GDM1 (cell line): ENCODE measurements at places on chromosomes 7 and 10.
A peak's percentile ranks its signal among the peaks of the same experiment; 100 is the strongest.

GRCh38 chr7:55250313-55250712 is 114.8 kb upstream of the LANCL2 start:
- DNase-seq: no peak

DNA sequence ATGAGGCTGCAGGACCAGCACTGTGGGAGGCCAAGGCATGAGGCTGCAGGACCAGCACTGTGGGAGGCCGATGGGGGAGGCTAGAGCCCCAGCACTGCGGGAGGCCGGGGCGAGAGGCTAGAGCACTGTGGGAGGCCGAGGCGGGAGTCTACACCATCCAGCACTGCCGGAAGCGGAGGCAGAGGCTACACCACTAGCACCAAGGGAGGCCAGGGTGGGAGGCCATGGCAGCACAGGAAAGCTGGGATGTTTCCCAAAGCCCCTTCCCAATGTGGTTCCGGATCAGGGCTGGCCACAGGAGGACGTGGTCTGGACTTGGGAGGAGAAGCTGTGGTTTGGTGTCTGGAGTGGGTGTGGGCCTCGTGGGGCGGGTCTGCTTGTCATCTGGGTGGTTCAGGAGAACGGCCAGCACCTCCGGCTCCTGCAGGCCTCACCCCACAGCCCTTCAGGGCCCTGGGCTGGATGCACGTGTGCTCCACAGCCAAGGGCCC is 43.6 kb downstream of the PDGFA start:
- DNase-seq: no peak

GRCh38 chr10:43622038-43622437 is 15.8 kb downstream of the ZNF485 start:
- DNase-seq: no peak

- DNase-seq: no peak
Measured at GRCh38 chr7:13894954-13895353, 94.5 kb downstream of the ETV1 start.

DNA sequence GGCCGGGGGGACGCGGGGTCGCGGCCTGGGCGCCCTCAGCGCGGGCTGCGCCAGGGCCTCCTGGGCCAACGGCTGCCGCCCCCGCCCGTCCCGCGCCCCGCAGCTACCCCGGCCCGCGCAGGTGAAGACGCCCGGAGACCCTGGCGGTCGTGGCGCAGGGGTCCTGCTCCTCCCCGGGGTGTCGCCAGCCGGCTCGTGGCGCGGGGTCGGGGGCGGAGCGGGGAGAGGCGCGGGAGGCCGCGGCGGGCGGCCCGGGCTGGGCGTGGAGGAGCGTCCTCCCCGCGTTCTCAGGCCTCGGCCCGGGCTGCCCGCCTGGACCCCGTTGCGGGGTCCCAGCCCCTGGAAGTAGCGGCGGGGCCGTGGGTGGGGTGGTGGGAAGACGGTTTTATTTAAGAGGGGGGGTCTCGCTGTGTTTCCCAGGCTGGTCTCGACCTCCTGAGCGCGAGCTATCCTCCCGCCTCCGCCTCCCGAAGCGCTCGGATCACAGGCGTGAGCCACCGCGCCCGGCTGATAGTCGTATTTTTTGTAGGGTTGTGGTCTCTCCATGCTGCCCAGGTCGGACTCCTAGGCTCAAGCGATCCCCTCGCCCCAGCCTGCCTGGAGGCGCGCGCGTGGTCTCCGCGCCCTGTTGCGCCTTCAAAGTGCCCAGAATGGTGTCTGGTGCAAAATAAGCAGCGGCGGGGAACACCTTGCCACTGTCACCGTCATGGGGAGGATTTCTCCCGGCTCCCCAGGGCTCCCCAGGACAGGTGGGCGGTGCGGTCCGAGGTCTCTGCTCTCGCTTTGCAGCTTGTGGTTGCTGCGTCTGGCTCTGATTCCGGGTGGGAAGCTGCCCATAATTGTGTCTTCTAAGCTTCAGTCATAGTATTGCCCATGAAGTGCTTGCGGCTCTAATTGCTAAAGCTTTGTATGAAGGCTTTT is 15.3 kb upstream of the SUN1 start:
- DNase-seq: no peak

GRCh38 chr7:129635300-129636029 is 23.9 kb downstream of the NRF1 start:
- peak; percentile 63 for DNase-seq

DNA sequence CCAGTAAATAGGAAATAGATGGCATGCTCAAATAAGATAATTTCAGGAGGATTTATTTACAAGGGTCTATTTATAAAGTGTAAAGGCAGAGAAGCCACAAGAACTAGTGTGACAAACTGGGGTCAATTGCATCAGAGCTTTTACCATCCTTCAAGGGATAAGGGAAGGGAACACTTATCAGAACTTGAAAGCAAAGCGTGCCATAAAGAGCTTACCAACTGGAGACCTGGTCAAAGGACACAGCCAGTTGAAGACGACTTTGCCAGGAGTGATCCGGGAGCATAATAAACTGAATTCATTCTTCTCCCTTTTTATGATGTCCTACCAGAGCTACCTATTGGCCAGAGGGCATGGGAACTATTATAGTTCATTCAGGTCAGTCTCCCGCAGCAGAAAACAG is 3.2 kb upstream of the PPP1R3A start:
- no peak for DNase-seq

- DNase-seq: no peak
Measured at GRCh38 chr7:133478591-133479135, 225.8 kb downstream of the EXOC4 start.

- DNase-seq: no peak
Measured at GRCh38 chr7:137879357-137880158, 32.8 kb upstream of the DGKI start.

DNA sequence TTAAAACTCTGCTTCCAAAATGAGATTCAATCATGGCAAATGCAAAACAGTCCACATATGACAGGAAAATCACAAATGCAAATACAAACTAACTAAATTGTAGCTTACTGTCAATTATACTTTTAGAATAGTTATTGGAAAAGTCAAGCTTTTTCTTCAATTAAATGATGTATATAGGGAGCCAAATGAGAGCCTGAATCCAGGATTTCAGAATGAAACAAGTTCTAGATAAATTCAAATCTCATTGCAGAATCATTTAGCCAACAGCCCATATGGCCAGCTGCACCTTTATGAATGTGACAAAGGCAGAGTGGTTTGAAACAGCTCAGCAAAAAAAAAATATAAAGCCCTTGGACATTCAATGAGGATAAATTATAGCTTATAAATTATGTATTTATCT is 82.2 kb upstream of the SCIN start:
- no peak for DNase-seq

DNA sequence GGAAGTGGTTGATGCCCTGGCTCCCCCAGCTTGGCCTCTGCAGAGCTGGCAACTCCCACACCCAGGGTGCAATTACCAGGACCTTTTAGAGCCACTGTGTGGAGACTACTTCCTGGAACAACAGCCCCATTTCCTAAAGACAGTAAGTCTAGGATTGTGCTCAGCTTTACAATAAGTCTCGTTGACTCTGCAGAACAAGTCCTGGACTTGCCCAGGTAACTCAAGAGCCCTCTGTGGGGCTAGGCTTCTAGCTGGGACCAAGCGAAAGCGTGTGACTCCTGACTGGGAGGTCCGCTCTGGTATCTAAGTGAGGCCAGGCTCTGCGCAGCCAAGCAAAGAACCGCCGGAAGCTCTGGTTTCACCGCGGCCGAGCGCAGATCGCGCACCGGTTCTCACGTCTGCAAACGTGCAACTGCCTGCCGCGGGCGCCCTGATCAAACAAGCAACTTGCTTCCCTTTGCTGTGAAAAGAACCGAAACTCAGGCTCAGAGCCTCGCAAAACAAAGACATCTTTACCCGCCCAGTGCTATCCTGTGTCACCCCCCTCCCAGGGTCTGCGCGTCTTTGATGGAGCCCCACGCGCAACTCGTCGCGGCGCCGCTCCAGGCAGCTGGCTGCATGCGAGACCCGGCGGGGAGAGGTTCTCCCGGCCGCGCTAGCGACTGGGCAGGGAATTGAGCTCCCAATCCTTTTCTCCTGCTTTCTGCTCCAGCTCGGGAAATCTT is 4.4 kb upstream of the PDLIM1 start:
- DNase-seq: peak; percentile 59

DNA sequence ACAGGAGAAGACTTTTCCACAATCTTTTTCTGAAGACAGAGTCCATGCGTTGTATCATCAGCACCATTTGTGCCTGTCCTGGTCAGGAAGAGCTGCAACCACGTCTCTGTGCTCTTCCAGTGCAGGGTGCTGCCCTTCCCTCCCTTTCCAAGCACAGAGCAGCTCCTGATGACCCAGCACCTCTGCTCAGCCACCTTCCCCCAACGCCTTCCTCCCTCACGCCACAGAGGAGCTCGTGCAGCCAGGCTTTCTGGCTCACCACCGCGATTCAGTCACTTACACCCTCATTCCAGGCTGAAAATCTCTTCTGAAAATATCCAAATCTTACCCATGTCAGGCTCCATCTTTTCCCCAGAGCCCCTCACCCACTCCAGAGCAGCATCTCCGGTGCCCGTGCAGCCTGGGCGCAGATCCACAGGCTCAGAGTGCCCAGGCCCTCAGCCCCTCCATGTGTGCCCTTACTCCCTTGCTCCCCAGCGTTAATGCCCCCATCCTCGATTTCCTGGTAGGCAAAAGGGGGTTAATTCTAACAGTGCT is 181.5 kb downstream of the DIP2C start:
- no peak for DNase-seq

- DNase-seq: no peak
Measured at GRCh38 chr7:144508702-144509101, 105.2 kb upstream of the NOBOX start.

DNA sequence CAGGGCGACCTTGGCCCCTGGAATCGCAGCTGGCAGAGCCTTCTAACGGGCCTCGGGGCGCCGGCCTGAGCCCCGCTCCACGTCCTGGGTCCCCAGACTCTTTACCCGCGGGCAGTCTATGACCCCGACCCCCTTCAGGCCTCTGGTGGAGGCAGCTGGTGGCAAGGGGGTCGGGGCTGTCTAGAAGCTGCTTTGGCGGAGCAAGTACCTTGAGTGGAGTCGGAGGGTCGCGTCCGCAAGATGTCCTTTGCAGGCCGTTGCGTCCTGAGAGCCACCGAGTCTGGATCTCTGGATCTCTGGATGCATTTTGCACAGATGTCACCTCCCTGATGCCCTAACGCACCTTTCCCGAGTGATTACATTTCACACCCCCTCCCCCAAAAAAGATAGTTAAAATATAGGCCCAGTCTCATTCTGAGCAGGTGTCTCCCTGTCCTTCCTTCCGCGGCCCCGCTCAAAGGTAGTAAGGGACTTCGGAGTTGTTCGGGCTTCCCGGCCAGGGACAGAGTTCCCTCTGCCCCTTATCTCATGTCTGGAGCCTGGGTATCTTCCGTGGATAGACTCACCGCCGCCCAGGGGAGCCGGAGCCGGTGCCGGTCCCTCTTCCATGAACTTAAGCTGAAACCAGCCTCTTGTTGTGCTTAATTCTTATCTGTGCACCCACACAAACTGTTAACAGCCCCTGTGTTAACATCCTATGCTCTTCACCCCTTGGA is 457 bp downstream of the ACADSB start:
- DNase-seq: no peak

- no peak for DNase-seq
Measured at GRCh38 chr7:101666741-101667140, 37.6 kb upstream of the MYL10 start.

DNA sequence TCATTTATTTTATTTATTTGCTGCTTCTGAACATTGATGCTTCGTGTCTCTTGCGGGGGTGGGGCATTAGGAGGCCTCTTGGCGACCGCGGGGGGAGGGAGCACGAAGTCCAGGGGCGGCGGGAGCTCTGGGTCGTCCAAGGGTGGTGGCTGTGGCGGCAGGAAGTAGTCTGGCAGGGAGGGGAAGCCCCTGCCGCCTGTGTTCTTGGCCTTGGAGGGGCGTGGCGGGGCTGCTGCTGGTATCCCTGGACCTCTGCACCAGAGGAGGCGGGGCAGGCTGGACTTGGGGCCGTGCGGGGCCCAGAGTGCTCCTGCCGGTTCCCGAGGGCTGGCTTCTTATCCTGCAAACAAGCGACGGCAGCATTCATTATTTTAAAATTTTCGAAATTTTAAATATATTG is 70.5 kb upstream of the ABI1 start:
- DNase-seq: no peak

GRCh38 chr10:4111643-4112042 is 326.6 kb upstream of the KLF6 start:
- no peak for DNase-seq

DNA sequence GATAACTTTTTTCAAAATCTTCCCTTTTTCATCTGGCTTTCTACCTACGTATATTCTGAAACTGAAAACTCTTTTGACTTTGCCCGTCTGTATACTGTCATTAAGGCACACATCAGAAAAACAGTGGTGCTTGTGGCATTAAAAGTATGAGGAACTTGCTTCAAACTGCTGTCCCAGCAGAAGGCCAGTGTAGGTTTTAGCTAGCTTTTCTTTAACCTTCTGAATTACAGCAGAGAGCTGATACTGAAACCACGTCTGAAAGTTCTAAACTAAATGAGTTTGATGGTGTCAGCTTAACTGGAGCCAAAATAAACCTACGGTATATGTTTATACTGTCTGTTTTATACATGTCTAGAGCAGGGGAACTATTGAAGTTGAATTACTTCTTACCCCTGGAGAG is 283.4 kb downstream of the TFEC start:
- DNase-seq: peak; percentile 21

DNA sequence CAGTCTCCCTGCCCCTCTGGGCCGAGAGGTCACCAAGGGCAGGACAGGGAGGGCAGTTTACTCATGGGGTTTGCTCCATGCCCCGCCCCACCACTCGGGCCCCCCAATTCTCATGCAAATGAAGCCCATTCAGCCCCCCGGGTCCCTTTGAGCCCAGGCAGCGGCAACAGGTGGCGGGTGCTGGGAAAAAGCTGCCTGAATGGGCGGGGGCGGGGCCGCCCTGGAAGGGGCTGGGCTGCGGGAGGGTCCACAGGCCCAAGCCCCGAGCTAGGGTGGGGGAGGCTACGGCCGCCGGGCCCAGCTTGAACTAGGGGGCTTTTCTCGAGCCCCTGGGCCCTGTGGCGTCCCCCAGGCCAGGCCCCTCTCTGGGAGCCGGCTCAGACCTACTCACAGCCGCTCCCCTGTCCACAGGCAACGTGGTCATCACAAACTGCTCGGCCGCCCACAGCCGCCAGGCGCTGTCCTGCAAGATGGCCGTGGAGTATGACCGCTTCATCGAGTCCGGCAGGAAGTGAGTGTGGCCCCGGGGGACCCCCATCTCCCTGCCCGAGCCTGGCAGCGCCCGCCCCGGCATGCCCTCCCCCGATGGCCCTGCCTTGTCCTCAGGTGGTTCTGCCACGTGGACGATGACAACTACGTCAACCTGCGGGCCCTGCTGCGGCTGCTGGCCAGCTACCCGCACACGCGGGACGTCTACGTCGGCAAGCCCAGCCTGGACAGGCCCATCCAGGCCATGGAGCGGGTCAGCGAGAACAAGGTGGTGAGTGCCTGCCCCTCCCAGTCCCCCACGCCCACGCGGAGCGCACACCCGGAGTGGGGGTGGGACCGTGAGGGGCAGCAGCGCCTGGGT is 5.5 kb downstream of the LFNG start:
- DNase-seq: no peak
